ENCODE measurements at places on chromosomes 11 and 22.
A peak's percentile ranks its signal among the peaks of the same experiment; 100 is the strongest.

DNA sequence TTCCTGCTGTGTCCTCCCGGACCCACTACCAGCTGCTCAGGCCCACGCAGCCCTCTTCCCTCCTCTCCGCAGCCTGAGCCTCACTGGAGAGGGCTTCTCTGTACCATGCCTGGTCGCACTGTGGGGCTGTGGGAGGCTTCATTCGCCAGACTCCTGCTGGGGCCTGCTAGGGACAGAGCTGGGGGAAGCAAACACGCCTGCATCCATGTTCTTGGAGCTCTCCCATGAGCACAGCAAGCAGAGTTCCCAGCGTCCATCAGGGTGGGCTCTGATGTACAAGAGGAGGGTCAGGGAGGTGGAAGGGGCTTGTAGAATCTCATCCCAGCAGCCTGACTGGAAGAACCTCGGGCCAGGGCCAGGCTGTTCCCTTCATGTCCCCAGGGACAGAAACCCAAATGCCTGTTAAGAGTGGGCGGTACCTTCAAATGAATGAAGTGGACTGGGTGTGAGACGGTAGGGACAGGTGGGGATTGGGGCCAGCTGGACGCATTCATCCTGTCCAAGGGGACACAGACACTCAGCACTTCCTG, 59.9 kb downstream of the MPPED1 start:
- no peak overlapping the region for H3K4me3 ChIP-seq
- H3K27ac ChIP-seq, result no peak overlapping the region
- H3K27me3 ChIP-seq, result peaks cover 26% of the 10 kb centered on the region

DNA sequence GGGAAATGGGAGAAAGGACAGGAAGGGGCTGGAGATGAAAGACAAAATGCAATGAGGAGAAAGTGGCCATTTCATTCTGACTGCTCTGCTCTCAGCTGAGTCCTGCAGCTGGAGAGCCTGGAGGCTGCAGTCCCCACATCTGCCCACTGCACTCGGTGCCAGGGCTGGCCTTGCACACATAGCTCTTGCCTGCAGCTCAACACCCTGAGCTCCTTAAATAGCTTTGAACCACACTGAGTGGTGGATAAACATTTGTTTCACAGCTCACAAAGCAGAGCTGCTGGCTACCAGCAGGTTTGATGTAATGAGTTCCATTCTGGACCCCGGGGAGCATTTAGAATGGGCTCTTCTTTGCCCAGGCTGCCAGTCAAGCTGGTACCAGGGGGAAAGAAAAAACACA, 426.1 kb upstream of the CADM1 start:
- no peak for DNase-seq
- no peak overlapping the region for H3K27ac ChIP-seq
- H3K27me3 ChIP-seq, result no peaks in the 10 kb centered on the region
- H3K4me3 ChIP-seq, result no peak overlapping the region

DNA sequence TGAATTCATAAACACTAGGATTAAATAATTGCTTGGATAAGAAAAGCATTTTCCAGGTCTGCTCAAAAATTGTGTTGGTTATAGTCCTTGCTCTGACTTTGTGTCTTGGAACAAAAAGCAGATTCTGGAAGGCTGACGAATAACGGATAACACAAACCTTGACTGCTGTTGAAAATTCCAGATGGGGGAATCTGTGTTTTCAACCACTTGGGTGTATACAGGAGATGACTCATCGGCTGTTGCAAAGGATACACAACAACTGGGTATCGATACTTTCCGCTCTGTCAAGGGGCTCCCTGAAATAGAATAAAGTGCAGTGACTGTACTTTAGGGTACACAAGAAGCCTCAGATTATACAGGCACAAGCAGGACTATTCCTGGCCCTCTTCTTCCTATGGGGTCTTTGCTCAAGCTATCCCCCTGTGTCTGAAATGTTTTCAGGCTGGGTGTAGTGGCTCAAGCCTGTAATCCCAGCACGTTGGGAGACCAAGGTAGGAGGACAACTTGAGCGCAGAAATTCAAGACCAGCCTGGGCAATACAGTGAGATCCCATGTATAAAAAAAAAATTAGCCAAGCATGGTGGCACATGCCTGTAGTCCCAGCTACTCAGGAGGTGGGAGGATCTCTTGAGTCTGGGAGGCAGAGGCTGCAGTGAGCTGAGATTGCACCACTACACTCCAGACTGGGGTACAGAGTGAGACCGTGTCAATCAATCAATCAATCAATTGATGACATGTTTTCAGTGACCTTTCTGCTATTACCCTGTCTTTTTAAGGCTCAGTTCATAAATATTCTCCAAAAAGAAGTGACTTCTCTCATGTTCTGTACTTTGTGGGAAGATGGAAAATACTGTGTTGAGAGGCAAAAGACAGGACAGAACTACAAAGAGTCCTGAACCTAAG, 48.6 kb upstream of the UCP3 start:
- H3K4me3 ChIP-seq, result no peak overlapping the region
- DNase-seq, result no peak
- no peak overlapping the region for H3K27ac ChIP-seq
- H3K27me3 ChIP-seq, result no peaks in the 10 kb centered on the region

- peaks cover 4% of the 10 kb centered on the region for H3K27me3 ChIP-seq
- no peak overlapping the region for H3K27ac ChIP-seq
- H3K4me3 ChIP-seq, result no peak overlapping the region
- no peak for DNase-seq
- H3K36me3 ChIP-seq, result no peaks in the 10 kb centered on the region
Observed at GRCh38 chr11:11703885-11704284, 82.1 kb upstream of the GALNT18 start.

- peaks cover 32% of the 10 kb centered on the region for H3K4me1 ChIP-seq
- no peaks in the 10 kb centered on the region for H3K36me3 ChIP-seq
- no peak for DNase-seq
- H3K27ac ChIP-seq, result peak overlapping the region; percentile 80
- H3K4me3 ChIP-seq, result peak overlapping the region; percentile 58
- peaks cover 7% of the 10 kb centered on the region for H3K27me3 ChIP-seq
Observed at GRCh38 chr11:1574238-1574932, 2.3 kb upstream of the DUSP8 start.

DNA sequence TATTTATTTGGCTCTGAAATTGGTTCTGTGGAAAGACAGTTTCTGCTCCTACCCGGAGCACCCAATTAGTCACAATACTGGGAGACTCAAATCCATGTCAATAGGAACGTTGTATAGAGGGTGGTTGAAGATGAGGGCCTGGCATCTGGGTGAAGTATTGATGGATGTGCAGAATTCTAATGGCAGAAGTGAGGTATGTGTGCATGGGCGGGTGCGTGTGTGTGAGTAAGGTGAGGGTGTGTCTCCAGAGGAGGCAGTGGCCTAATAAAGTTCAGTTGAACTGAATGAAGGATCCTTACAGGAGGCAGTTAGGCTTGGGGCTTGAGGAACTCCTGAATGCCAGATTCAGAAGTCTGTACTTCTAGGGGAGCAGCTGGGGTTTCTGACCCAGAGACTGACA, 71.8 kb upstream of the B3GAT1 start:
- no peaks in the 10 kb centered on the region for H3K36me3 ChIP-seq
- no peak overlapping the region for H3K27ac ChIP-seq
- H3K4me3 ChIP-seq, result no peak overlapping the region
- no peaks in the 10 kb centered on the region for H3K4me1 ChIP-seq
- peaks cover 5% of the 10 kb centered on the region for H3K27me3 ChIP-seq

- no peaks in the 10 kb centered on the region for H3K27me3 ChIP-seq
- no peak for DNase-seq
- no peak overlapping the region for H3K27ac ChIP-seq
Observed at GRCh38 chr11:10041748-10042446, 252.1 kb downstream of the SBF2 start.

DNA sequence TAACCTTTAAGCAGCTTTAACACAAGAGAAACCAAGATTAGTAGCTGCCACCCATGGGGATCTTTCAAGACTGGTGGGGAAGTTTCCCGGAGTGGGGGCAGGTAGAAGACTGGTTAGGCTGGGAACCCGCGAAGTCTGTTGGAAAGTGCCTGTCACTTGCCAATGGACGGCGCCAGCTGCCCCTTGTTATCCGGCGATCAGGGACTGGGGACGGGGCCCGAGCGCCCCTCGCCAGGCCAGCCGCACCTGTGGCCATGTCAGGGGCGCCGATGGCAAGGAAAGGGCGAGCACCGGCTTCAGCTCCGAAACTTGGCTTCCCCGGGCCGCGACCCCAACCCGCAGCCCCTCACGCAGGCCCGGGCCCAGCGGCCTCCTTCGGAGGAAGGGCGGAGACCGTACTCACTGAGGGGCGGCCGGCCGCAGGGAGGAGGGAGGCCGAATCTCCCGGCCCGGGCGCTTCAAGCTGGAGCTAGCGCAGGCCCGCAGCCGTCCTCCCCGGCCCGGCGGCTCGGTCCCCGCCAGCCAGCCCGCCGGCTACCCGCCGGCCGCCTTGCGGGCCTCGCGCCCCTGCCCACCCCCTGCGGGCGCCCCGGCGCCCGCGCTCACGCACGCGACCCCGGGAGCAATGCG, 539 bp downstream of the EIF4ENIF1 start:
- DNase-seq, result peak; percentile 60
- H3K27ac ChIP-seq, result peak overlapping the region; percentile 98
- H3K27me3 ChIP-seq, result no peaks in the 10 kb centered on the region
- H3K4me3 ChIP-seq, result peak overlapping the region; percentile 82
- peaks cover 42% of the 10 kb centered on the region for H3K36me3 ChIP-seq
- H3K4me1 ChIP-seq, result peaks cover 29% of the 10 kb centered on the region

DNA sequence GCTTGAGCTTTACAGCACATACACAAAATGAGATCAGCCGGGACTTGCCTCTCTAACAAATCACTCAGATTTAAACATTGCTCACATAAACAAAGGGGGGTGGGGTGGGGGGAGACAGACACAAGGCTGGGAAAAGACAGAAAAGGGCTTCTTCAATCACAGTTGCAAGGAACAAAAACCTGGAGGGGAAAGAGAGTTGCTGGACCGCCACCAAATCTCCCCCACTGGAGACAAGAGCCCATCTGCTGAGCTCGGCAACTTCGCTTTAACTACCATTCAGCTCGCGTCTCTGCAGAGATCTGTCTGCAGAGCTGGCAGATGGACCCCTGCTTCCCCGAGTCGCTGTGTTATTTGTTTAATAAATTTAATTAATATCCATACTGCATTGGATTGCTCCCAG, 165.0 kb downstream of the RCN1 start:
- no peak overlapping the region for H3K27ac ChIP-seq
- no peak for DNase-seq
- no peaks in the 10 kb centered on the region for H3K27me3 ChIP-seq
- H3K36me3 ChIP-seq, result no peaks in the 10 kb centered on the region
- no peak overlapping the region for H3K4me3 ChIP-seq

- no peak overlapping the region for H3K27ac ChIP-seq
- no peak for DNase-seq
- no peaks in the 10 kb centered on the region for H3K4me1 ChIP-seq
Observed at GRCh38 chr22:38963872-38964271, 6.5 kb downstream of the APOBEC3A start.

GRCh38 chr11:2987881-2988861, 4.0 kb downstream of the NAP1L4 start:
- H3K27ac ChIP-seq, result peak overlapping the region; percentile 37
- DNase-seq, result no peak
- peaks cover 52% of the 10 kb centered on the region for H3K4me1 ChIP-seq
- H3K4me3 ChIP-seq, result peak overlapping the region; percentile 89
- no peaks in the 10 kb centered on the region for H3K36me3 ChIP-seq

DNA sequence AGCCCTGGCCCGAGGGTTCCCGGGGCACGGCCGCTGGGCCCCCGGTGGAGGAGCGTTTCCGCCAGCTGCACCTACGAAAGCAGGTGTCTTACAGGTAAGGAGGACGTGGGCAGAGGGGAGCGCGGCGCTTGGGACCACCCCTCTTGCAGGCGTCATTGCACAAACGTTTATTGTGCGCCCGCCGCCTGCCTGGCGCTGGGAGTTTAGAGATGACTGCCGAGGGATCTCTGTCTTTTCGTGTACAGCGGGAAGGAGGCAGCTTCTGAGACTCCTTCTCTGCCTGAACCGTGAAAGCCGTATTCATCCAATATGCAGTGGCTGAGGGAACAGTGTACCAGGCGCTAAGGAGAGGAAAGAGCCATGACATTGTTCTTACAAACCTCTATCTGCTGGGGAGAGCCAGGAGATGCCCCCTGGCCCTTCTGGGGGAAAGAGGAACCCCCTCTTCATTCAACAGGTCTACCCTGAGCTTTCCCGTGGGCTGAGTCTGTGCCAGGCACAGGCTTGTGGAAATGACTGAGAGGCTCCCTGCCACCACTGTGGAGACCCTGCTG, 13.8 kb upstream of the DGKZ start:
- peaks cover 51% of the 10 kb centered on the region for H3K4me1 ChIP-seq
- peaks cover 41% of the 10 kb centered on the region for H3K27me3 ChIP-seq
- DNase-seq, result no peak
- peak overlapping the region; percentile 50 for H3K4me3 ChIP-seq
- H3K27ac ChIP-seq, result no peak overlapping the region
- H3K36me3 ChIP-seq, result no peaks in the 10 kb centered on the region

DNA sequence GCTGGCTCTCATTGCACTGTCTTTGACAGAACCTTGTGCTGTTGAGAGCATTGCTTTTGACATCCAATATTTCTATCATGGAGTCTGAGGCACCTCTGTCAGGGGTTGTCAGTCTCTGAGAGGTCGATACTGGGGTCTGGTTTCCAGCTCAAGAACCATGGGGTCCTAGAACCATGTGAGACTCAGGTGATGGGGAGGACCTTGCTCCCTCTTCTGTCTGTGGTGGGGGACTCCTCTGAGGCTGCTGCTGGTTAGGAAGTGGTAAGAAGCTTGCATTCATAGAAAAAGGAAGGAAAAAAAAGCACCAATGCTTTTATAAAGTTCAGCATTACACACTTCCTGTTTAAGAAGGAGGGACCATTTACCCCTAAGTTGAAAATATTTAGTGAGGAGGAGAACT, 91.8 kb upstream of the CD44 start:
- H3K36me3 ChIP-seq, result no peaks in the 10 kb centered on the region
- H3K4me3 ChIP-seq, result no peak overlapping the region
- no peaks in the 10 kb centered on the region for H3K27me3 ChIP-seq
- no peak overlapping the region for H3K27ac ChIP-seq

DNA sequence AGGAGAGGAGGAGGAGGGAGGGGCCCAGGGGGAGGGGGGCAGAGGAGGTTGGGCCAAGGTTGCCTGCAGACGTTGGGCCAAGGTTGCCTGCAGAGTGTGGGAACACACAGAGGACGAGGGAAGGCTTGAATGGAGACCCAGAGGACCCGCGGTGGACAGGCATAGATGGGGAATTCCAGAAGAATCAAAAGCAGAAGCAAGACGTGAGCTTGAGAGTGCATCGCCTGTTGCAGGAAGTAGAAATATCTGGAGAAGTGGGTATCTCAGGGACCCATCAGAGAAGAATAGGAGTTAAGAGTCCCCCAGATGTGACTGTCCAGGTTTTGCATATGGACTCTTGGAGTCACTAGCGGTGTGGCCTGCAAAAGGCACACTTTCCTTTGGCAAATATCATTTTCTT, 670.2 kb downstream of the TBC1D22A start:
- H3K4me3 ChIP-seq, result no peak overlapping the region
- H3K36me3 ChIP-seq, result no peaks in the 10 kb centered on the region
- no peaks in the 10 kb centered on the region for H3K4me1 ChIP-seq

DNA sequence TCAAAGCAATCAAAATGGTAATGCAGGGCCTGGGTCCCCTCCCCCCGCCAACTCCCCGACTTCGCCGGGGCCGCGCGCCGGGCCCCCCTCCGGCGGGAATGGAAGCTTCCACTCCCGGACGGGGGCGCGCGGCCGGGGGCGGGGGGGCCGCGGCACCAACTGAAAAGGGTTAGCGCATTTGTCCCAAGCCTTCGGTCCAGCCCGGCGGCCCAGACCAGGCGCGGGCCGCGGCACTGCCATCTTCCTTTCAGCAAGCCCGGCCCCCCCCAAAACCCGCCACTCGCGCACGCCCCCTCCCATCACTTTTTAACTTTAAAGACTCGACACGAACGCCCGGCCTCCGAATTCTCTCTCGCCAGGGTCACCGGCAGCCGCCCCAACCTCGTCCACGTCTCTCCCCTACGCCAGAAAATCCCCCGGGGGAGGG, 2.8 kb downstream of the PHF21B start:
- H3K27ac ChIP-seq, result no peak overlapping the region
- peak overlapping the region; percentile 47 for H3K4me3 ChIP-seq
- no peaks in the 10 kb centered on the region for H3K36me3 ChIP-seq
- no peak for DNase-seq
- peaks cover 83% of the 10 kb centered on the region for H3K27me3 ChIP-seq
